ENCODE measurements at places on chromosomes 7 and 10. TPM values are rescaled to one million over a fixed set of nuclear protein-coding genes. Genes with fewer than 3 reads are reported as not detected.

The STK31 gene
- not detected for total RNA-seq

The ANKRD22 gene
- total RNA-seq = not detected

The ADCYAP1R1 gene
- total RNA-seq = not detected

The SPDYE5 gene
- not detected for total RNA-seq

The SCIN gene
- 0.43 TPM for total RNA-seq

The TNKS2 gene
- total RNA-seq = 46.4 TPM

The OR2A2 gene
- not detected for total RNA-seq

The HTR5A gene
- total RNA-seq = not detected

The PVRIG gene
- total RNA-seq = not detected

The IDI2 gene
- total RNA-seq = not detected

The OR2A5 gene
- not detected for total RNA-seq

The OR2A42 gene
- not detected for total RNA-seq

The PLAC9 gene
- 12.3 TPM for total RNA-seq

The CLDN12 gene
- 29.6 TPM for total RNA-seq

The EIF5AL1 gene
- total RNA-seq = 0.18 TPM

The TDRD1 gene
- 0.83 TPM for total RNA-seq

The RBP4 gene
- not detected for total RNA-seq

The FOXP2 gene
- 2.4 TPM for total RNA-seq

The CTAGE8 gene
- 0.28 TPM for total RNA-seq

The JCAD gene
- total RNA-seq = 30.9 TPM

The CALML3 gene
- total RNA-seq = under 0.01 TPM

All from smooth muscle cell of bladder (primary cell).